ENCODE measurements at places on chromosomes 2 and 18.

GRCh38 chr18:2998644-2999043, 14.3 kb downstream of the LPIN2 start:
- DNase-seq = no peak

GRCh38 chr2:237747189-237747588, 51.4 kb upstream of the RBM44 start:
- DNase-seq = no peak

GRCh38 chr2:235964787-235965390, 203.3 kb downstream of the GBX2 start:
- DNase-seq = no peak

DNA sequence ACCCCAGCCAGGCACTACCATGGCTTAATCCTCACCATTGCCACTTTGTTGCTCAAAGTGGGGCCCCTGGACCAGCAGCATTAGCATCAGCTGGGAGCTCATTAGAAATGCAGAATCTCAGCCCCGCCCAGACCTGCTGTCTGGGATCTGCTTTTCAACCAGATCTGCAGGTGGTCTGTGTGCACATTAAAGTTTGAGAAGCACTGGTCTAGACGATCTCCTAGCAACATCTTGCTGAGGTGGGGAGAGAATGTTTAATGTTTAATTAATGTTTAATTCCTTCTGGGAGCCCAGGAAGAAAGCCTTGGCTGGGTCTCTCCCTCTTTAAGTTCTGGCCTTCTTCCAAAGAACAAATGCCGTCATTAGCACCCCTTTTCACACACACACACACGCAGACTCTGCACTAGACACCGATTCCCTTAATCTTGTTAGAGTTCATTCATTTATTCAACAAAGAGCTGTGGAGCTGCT, 53.7 kb downstream of the EDAR start:
- DNase-seq = no peak

GRCh38 chr2:19292007-19292406, 66.4 kb downstream of the OSR1 start:
- DNase-seq = no peak

DNA sequence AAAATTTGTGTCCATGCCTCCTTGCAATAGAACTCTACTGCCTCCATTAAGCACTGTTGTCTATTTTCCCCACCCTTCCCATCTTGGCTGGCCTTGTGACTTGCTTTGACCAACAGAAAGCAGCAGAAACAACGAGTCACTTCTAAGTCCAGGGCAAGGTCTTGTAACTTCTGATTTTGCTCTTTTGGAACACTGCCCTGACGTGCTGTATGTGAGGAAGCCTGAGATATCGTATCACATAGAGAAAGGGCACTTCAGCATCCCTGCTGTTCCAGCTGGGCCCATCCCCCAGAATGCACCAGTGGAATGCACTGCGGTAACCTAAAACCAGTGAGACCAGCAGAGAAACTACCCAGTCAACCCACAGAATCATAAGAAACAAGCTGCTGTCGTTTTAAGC, 28.1 kb downstream of the NCKAP1 start:
- no peak for DNase-seq

GRCh38 chr2:75432761-75433361, 127.9 kb downstream of the EVA1A start:
- no peak for DNase-seq

- DNase-seq = no peak
Observed at GRCh38 chr2:107412981-107413380, 413.7 kb upstream of the RGPD4 start.

DNA sequence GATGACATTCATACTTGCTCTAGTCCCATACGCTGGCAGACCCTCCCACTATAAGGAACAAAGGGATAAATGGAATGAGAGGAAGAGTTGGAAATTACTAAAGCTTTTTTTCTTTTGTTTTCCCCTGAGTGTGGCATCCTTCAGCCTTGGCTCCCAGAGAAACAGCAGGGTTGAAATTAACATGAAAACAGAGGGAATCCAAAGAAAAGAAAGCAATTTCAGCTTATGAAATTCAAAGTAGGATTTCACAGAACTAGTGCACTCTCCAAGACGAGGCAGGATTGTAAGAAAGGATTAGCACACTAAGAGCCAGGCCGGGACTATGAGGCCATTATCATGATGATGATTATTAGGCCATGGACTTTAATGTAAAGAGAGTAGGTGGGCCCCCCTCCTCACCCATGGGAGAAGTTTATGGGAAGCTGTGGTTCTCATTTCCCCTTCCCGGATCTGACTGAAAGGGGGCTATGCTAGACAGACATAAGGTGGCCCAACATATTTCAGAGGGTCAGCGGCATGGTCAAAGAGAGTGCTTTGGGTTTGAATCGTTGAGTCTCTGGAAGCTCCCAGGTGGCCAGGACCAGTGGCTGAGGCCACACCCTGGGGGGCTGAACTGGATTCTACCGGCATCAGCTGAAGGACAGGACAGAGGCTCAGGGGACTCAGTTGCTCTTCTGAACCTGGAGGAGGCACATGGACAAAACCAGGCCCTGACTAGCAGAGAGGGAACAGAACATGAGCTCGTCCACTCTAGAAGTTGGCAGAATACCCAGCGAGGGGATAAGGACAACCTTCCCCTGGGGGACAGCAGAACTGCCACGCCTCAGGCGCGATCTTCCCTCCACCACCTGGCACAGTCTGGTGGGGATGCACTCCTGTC, 100.1 kb upstream of the ARL4C start:
- no peak for DNase-seq

DNA sequence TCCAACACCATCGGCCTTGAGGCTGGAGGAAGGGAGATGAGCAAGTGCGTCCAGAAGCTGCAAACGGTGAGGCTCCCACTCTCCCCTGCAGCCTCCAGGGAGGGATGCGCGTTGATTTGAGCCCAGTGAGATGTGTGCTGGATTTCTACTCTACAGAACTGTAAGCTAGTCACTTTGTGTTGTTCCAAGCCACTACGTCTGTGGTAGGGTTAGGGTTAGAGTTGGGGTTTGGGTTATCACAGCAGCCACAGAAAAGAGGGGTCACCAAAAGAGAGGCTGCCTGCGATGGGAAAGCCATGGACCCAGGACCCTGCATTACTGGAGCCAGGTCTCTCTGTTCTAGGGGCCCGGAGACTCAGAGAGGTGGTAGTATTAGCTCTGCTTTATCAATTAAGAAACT, 94.5 kb downstream of the KCNF1 start:
- no peak for DNase-seq

- DNase-seq = no peak
Observed at GRCh38 chr2:201128933-201129505, 13.1 kb downstream of the CFLAR start.

DNA sequence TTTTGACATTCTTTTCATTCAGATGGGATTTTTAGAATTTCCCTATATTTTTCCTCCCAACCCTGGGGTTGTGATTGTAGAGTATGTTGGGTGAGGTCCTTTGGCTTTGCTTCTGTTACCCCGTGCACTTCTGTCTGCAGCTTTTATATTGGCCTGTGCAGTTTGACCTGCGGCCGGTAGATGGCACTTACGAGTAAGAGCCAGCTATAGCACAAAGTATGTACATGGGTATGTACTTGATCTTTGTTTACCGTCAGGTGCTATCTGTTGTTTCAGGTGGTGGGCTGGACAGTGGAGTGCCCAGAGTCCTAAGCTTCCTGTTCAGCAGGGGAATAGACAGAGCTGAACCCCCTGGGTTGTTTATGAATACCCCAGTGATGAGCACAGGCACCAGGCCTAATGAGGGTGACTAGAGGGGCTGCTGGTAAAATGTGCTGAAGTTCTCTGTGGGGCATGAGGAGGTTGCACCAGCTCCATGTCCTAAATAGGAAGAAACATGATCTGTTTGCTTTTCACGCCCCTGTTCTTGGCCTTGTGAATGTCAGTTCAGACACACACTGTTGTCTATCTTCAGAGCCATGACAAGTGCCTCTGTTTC, 58.9 kb upstream of the THUMPD2 start:
- no peak for DNase-seq

DNA sequence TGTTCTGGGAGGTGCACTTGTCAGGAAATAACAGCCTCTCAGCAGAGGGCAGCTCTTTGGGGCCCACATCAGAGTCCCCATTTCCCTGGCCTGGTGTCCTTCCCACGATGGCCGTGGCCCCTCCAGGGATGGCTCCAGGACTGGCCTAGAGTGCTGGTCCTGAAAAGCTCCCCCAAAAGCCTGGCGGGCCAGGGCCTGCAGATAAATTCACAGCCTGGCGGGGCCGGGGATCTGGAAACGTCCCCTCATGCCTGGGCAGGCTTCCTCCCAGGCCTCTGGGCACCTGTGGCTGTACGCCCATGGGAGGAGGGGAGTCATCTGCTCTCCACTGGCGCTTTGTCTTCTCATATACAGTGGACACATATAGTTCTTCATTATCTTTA, 52.6 kb upstream of the HS6ST1 start:
- no peak for DNase-seq

- no peak for DNase-seq
Observed at GRCh38 chr2:73700131-73700611, 37.0 kb downstream of the TPRKB start.

- no peak for DNase-seq
Observed at GRCh38 chr2:64697297-64698176, 43.8 kb upstream of the SERTAD2 start.

GRCh38 chr2:229162015-229162414, 109.1 kb downstream of the PID1 start:
- DNase-seq = no peak

DNA sequence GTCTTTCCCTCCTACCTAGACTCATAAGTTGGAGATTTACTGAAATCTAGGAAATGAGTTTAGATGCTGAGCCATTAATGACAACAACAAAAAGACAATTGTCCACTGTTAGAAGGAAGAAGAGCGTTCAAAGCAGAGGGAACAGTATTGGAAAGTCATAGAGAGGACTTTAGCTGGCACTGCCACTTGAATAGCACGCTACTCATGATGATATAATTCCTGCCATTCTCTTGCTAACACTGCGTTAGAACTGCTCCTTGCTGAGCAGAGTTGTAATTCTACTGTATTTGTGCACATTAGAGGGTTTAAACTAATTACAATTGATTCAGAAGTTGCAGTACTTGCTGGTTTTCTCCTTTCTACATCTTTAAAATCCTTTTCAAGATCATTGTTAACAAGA, 9.0 kb upstream of the AFTPH start:
- DNase-seq = no peak

DNA sequence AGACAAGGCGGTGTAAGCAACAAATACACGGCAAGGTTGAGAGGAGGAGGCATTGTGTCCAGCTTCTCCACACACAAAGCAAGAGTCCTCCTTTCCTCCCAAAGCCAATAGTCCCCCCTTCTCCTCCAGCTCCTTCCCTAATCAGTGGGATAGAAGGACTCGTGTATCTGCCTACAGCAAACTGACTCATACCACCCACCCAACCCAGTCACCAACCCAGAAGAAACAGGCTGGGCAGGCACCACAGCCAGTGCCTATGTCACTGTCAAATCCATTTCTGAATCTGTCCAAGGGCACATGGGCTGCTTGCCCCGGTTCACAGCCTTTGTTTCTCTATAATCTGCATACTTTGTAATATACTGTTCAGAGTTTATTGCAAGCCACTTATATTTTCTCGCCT, 19.2 kb upstream of the NMS start:
- no peak for DNase-seq

DNA sequence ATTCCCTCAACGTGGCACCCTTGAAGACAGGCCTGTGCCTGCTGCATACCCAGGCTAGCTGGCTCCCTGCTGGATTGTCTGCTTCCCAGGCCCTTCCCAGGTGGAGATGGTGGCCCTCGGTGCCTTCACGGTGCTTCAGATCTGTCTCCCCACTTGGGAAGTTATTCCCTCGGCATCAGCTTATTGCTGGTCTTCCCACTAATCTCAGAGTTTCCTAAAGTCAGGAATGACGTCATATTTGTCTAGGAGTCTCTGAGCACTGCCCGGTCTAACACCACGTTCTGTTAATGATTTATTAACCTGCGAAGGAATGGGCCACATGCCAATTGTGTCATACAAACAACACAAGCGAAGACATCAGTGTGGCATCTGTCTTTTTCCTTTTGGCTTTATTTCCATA, 269.8 kb upstream of the ID2 start:
- DNase-seq = no peak

- no peak for DNase-seq
Observed at GRCh38 chr2:63064197-63064596, 13.6 kb downstream of the OTX1 start.

- no peak for DNase-seq
Observed at GRCh38 chr2:215352602-215353001, 40.7 kb downstream of the ATIC start.

DNA sequence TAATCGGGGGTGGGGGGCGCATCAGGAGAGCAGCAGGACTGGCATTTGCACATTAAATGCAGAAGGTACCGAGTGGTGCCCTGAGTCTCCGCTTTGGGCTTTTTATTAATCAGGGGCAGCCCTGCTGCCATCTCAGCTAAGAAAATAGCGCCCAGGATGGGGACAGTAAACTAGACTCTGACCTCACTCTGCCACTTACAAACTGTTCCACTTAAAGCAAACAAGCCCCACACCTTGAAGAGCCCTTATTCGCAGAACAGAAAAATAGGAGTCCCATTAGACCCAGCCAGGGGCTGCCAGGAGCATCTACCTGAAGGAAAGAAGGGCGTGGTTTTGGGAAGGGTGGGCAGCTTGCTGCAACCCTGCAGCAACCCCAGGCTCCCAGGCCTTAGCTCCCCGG, 165.3 kb downstream of the TNS1 start:
- DNase-seq = no peak

DNA sequence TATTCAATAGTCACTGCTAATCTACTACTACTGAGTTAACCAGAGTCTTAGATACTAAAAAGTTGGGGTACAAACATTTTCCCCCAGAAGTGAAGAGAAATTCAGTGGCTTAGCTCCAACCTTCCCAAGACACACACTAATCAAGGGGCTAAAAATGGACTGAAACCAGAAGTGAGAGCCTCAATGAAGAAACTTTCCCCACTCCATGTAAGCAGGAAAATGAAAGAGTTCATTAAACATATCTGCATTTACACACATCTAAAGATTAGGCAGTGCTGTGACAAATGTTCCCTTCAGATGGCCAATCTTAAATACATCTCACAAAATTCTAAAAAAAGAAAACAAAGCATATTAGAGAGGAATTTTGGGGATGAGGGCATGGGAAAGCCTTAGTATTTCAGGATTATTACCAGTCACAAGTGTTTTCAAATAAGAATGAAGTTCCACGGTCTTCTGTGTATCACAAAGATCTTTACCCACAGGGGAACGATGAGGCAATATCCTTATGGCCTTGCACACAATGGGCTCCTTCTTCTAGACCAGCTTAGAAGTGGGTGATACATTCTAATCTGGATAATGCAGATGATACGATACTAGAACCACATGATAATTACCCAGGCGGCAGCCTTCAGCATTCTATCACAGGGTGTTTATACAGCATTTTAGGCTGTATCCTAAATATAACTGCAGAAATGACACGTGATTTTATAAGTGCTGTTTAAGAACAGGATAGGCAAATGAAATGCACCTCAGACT, 17.1 kb downstream of the ANKRD44 start:
- DNase-seq = no peak

Measured in aorta (tissue), 5 donors.